IMR-90 (cell line): ENCODE measurements at places on chromosomes 13 and 19. TPM values are rescaled to one million over a fixed set of nuclear protein-coding genes. Genes with fewer than 3 reads are reported as not detected.

DNA sequence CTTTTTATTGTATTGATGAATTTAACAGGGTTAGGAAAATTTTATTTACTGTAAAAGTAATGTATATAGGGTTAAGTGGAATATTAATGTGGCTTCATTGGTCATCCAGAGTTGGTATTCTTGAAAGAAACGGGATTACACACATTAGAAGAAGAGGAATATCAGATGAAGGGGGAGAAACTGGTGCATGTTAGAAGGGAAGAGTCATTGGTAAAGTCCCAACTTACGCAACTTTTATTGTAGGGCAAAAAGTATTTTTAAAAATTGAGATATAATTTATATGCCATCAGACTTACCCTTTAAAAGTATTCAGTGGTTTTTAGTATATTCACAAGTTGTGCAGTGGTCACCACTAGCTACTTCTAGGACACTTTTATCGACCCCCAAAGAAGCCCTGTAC lies 47.3 kb downstream of the DNAJC3 start:
- no peaks in the 10 kb centered on the region for H3K4me1 ChIP-seq
- H3K36me3 ChIP-seq, result peaks cover 2% of the 10 kb centered on the region
- H3K4me3 ChIP-seq, result no peak overlapping the region
- H3K27me3 ChIP-seq, result no peaks in the 10 kb centered on the region
- no peak overlapping the region for H3K27ac ChIP-seq

DNA sequence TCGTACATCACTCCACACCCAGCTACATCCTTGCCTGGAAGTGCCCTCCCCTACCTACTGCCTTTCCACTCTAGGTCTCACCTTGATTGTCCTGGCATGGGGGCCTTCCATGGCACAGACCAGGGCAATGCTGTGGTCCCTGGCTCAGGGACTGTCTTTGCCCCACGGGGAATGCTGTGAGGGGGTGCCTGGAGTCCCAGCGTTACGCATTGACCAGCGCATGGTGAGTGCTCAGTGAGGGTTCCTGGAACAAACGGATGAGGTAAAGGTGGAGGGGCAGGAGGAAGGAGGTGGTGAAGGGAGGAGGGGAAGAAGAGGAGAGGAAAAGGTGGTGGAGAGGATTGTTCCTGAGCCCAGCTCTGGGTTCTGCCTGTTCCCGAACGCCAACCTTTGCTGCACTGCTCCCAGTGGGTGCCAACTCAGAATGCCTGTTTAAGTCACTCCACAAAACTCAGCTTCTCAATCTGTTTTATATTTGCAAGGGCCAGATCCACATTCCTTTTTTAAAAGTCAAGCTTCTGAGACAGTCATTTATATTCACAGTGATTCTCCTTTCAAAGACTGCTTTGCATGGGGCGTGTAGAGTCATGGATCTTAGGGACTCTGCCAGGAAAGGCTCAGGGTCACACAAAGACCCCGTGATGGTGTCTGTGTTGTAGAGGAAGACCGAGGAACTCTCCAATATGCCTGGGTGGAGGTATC lies 40.8 kb downstream of the CHST8 start:
- no peaks in the 10 kb centered on the region for H3K27me3 ChIP-seq
- no peak overlapping the region for H3K27ac ChIP-seq
- H3K4me3 ChIP-seq, result no peak overlapping the region
- no peaks in the 10 kb centered on the region for H3K36me3 ChIP-seq
- no peak for DNase-seq

DNA sequence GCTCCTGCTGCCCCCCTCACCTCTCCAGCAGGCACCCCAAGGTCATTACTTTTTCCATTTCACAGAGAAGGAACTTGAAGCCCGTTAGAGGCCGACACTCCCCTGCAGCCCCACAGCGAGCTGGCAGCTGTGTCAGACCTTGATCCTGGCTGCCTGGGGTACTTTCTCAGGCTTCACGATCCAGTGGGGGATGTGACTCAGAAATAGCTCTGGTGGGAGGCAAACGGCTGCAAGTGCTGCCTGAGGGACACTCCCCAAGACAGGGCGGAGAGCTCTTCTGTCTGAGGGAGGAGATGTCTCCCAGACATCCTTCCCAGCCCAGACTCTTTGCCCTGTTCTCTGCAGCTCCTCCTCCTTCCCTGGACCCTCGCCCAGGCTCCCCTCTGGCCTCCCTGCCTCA lies 4.8 kb downstream of the TSKS start:
- DNase-seq, result peak; percentile 83
- peaks cover 7% of the 10 kb centered on the region for H3K4me1 ChIP-seq
- H3K27ac ChIP-seq, result peak overlapping the region; percentile 28; the same call in 1 of the 2 replicates
- no peaks in the 10 kb centered on the region for H3K36me3 ChIP-seq
- no peaks in the 10 kb centered on the region for H3K27me3 ChIP-seq
- no peak overlapping the region for H3K4me3 ChIP-seq

- H3K4me3 ChIP-seq, result no peak overlapping the region
- H3K27ac ChIP-seq, result peak overlapping the region; percentile 89
- peak; percentile 100 for DNase-seq
Measured at GRCh38 chr13:87123987-87124784, 547.0 kb upstream of the SLITRK5 start.

DNA sequence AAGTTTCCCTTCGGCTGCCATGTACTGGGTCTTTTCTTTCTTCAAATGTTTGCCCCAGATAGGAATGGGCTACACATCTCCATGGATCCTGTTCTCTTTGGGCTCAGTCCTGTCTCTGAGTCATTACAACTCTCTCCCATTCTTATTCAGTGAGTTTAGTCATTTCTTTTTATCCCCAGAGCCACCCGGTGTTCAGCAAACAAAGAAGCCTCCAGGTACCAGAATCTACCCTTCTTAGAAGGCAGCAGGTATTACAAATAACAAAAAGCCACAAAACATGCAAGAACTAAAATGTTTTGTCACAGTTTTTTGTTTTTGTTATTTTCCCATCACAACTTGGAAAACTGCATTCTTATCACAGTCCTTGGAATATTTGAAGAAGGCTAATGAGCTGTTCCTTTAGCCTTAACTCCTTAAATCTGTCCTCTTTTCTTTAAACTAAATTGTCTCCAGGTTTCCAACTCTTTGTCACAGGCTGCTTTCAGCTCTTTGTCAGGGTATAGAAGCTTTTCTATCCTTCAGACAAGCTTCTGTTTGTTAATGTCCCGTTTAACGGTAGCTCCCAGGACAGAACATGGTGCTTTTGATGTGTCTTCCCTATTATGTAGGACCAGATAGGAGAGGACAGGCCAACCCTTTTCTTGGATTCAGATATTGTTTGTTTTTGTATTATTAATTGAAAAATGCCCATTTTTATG lies 215.5 kb upstream of the HTR2A start:
- no peak overlapping the region for H3K27ac ChIP-seq
- no peak for DNase-seq
- H3K27me3 ChIP-seq, result no peaks in the 10 kb centered on the region
- no peaks in the 10 kb centered on the region for H3K36me3 ChIP-seq
- peaks cover 1% of the 10 kb centered on the region; the same call in 1 of the 2 replicates for H3K4me1 ChIP-seq
- no peak overlapping the region for H3K4me3 ChIP-seq

The CYP2S1 gene
- 0.54 and 0.83 TPM in 2 replicates for total RNA-seq

DNA sequence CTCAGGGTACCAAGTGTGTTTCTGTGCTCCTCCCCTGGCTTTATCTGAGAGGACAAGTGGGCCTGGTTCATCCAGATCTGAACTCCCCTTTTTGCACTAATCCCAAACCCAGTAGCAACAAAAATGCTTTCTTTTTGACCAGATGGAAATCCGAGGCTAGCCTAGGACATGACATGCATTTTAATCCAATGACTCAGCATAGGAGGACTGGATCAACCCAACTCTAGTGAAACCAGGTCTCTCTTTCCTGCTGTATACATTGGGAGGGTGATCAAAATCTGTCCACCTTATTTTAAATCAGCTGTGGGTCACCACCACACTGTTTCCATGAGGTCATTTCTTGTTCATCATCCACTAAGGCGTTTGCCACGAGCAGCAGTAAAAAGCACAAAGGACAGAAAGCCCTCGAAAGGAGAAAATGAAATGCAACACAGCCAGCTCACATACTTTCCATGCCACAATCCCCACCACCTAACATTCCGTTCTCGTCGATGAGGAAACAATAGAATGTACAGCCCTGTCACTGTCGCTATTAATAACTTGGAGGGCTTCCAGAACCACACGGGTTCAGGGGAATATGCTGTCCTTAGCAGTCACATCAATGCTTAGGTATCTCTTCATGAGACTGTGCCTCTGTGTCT lies 543.0 kb downstream of the IRS2 start:
- H3K27me3 ChIP-seq, result no peaks in the 10 kb centered on the region
- peak overlapping the region; percentile 83 for H3K27ac ChIP-seq
- H3K4me1 ChIP-seq, result peaks cover 5% of the 10 kb centered on the region; the same call in 1 of the 2 replicates

DNA sequence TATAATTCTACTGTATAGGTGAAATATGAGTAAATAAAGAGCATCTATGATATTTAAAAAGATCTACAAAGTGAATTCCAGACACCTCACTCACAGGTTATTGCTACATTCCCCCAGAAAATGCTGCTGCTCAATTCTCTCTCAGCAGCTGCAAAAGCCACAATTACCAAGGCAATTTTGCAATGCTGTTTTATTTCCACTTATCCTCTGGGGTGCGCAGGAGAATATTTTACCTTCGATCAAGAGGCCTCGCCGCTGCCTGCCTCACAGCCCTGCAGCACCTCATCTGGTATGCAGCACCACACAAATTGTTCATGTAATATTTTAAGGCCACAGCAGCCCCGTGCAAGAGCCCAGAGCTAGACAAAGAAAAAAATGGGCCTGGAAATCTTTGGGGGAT lies 333.2 kb downstream of the DNAJC15 start:
- no peaks in the 10 kb centered on the region for H3K36me3 ChIP-seq
- H3K4me3 ChIP-seq, result no peak overlapping the region
- DNase-seq, result peak; percentile 10
- no peaks in the 10 kb centered on the region for H3K27me3 ChIP-seq
- H3K27ac ChIP-seq, result no peak overlapping the region

GRCh38 chr13:24254146-24254841 lies 55.1 kb upstream of the C1QTNF9 start:
- no peaks in the 10 kb centered on the region for H3K4me1 ChIP-seq
- H3K27me3 ChIP-seq, result no peaks in the 10 kb centered on the region
- no peak overlapping the region for H3K4me3 ChIP-seq
- no peak for DNase-seq
- no peak overlapping the region for H3K27ac ChIP-seq
- peaks cover 23% of the 10 kb centered on the region for H3K36me3 ChIP-seq

DNA sequence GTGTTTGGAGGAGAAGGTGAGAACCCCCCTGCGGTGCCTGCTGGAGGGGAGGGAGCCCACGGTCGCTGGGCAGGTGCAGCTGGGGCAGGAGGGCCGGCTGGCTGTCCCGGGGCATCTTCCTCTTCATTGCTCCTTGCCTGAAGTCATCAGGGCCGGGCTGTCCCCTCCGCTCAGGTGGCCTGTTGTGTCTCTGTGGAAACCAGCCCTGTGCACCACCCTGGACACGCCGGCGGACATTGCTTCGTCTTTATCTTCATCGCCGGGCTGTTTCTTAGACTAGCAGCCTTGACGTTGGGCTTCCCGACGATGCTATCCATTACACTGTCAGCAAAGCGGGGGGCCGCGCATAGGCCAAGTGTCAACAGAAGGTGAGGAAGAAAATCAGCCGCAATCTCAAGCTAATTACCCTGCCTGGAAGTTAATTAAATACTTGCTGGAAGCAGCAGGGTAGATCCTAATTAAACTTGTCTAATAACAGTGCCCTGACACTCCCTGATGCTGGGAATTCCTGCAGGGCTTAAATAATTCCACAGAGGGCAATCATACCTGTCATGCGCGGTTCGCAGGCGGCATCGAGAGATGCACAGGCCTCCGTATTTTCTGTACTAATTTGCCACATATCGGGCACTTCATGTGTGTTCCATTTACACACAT lies 111.4 kb upstream of the SOX1 start:
- H3K4me3 ChIP-seq, result no peak overlapping the region
- H3K27ac ChIP-seq, result no peak overlapping the region
- no peaks in the 10 kb centered on the region for H3K36me3 ChIP-seq

DNA sequence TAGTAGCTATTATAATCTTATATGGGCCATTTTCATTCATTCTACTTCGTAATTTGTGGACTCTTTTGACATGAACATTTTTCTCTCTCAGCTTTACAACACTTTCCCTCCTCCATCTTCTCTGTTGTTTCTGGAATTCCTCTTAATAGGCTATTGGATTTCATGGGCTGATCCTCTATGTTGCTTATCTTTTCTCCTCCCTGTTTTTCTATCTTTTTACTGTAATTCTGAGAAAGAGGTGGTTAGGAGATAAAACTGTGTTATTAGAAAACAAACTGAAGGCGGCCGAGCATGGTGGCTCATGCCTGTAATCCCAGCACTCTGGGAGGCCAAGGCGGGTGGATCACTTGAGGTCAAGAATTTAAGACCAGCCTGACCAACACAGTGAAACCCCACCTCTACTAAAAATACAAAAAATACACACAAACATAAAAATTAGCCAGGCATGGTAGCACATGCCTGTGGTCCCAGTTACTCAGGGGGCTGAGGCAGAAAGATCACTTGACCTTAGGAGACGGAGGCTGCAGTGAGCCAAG lies 188.1 kb downstream of the UGGT2 start:
- DNase-seq, result no peak
- no peaks in the 10 kb centered on the region for H3K27me3 ChIP-seq
- H3K27ac ChIP-seq, result no peak overlapping the region

DNA sequence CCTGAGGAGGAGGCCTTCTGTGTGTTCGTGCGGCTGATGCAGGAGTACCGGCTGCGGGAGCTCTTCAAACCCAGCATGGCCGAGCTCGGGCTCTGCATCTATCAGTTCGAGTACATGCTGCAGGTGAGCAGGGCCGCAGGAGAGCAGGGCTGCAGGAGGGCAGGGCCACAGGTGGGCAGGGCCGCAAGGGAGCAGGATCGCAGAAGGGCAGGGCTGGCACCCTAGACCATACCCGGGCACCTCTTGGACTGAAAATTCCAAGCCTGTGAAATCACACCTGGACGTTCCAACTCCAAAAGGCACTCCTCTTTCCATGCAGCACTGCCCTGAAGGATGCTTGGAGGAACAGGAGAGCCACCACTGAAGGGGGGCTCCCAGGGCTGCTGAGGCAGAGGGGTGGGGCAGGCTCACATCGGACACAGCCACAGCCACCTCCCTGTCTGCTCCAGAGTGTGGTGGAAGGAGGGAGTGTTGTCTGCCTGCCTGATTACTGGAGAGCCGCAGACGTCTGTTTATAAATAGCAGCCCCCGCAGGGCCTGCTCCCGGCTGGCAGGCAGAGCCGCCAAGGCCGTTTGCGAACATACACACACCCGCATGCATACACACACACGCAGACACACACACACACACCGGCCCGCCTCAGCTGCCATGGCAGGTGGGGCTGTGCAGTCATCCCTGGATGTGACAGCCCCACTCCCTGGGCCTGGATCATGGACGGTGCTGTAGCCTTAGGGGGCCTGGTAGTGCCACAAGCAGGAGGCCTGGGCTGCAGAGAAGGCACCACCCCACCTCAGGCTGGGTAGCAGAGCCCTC lies 20.2 kb downstream of the EVI5L start:
- H3K27me3 ChIP-seq, result no peaks in the 10 kb centered on the region
- peak; percentile 71 for DNase-seq
- H3K36me3 ChIP-seq, result no peaks in the 10 kb centered on the region
- H3K4me3 ChIP-seq, result no peak overlapping the region
- no peak overlapping the region for H3K27ac ChIP-seq

The ZNF667 gene
- total RNA-seq, result 3.4 and 4.7 TPM in 2 replicates
